Stimulated activated CD8-positive, alpha-beta memory T cell treated with anti-CD3 and anti-CD28 coated beads, Interleukin-7, amount 100 ng/mL, for 4 hours (primary cell): ENCODE measurements at places on chromosomes 4 and X.
A peak's percentile ranks its signal among the peaks of the same experiment; 100 is the strongest.

GRCh38 chr4:98945297-98945850, 16.4 kb upstream of the EIF4E start:
- no peak for DNase-seq

- no peak for DNase-seq
Measured at GRCh38 chr4:113457886-113458285, 303.7 kb downstream of the CAMK2D start.

DNA sequence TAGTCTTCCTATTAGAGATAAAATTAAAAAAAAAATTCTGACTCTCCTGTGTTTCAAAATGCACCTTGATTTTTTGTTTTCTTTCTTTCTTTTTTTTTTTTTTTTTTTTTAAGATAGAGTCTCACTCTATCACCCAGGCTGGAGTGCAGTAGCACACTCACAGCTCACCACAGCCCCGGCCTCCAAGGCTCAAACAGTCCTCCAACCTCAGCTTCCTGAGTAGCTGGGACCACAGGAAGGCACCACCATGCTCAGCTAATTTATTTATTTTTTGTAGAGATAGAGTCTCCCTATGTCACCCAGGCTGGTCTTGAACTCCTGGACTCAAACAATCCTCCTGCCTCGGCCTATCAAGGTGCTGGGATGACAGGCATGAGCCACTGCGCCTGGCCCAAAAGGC, 41.1 kb upstream of the TMEM184C start:
- no peak for DNase-seq

DNA sequence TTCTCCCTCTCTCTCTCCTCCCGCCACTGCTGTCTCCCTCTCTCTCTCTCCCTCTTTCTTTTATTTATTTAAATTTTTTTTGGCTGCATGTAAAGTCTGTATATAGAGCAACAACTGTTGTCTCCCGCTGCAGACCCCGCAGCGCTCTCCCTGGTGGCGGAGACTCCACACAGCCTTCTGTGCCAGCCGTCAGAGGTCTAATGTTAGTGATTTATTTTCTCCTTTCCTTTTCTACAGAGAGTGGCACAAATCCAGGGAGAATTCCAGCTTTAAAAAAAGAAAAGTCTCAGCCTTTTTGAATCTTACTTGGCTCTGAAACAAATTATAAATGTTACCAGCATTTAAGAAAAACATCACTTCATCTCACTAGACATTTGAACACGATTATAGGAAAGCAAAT, 106.2 kb downstream of the FAM9B start:
- no peak for DNase-seq

- DNase-seq = peak; percentile 17
Measured at GRCh38 chr4:185210102-185210981, 944 bp downstream of the SNX25 start.

DNA sequence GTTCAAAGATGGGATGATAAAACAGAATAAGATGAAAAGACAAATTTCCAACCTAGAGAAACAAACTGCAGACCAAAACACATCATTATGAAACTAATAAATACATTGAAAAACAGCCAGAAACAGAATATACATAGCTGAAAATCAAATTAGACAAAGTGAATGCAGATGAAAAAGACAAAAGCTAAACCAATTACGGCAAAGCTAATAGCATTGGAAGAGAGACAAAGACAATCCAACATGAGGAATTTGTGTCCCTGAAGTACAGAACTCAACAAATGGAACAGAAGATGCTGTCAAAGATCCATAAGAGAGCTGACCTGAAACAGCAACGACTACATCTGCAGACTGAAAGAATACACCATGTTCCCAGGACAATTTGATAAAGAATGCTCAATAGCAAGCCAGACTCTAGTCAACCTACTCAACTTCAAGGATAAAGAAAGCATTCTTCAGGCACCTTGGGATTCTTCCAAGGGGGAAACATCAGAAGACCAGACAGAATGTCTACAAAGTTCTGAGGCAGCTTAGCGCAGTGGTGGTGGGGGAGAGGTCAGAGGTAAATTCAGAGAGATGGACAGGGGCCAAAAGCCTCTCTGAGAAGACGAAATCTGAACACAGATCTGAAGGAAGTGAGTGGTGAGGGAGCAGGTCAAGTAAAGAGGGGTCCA, 27.4 kb upstream of the IRAK1 start:
- no peak for DNase-seq

DNA sequence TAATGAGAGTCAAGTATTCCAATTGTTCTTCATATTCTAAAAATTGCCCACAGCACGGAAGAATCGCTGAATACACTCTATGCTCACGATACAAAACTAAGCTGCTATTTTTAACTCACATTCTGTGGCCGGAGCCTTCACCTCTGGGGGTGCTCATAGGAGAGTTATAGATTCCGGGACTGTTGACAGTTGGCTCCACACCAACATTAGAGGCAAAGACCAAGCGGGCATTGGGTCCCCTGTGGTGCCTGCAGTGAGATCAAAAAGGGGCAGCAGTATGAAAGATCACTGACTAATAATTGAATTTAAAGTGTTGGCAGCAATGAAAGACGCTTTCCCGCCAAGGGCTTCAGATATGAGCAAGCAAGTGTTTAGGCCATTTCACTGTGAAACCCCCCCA, 146.0 kb downstream of the TMEM144 start:
- no peak for DNase-seq

DNA sequence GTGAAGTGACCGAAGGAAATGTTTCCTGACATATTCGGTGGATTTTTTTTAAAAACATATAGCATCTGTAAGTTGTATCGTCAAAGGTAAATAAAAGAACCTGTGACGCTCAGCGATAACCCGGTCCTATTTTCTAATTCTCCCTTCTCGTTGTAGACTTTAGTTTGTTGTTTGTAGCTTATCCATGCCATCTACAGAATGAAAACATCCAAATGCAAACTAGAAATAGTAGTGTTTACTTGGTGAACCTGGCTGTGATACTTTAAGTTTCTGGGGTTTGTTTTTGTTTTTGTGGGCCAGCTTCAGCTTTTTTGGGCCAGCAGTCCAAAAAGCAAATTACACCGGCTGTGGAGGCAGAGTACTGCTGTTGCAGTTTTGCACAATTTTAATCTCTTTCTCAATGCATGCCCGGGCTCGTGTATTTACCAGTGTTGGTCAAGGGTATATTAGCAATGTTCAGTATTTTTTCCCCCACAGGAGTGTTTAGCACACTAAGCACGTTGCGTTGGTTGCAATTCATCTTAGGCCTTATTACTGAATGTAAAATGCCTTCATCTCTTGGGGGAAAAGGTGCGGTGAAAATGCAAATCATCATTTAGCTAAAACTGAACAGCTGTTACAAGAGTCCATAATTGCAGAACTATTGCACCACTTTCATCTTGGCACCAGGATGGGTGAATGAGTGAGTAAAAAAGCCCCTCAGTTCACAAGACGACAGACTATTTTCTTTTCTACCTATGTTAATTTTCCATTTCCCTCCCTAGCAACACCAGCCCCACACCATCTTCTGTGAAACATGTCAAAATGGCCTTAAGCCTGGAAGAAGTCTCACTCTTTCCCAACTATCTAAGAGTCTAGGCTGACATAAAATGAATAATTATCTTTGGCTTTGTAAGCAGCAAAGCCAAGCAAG, 1.7 kb upstream of the CNOT6L start:
- DNase-seq = no peak

GRCh38 chr4:175671491-175671934, 140.6 kb downstream of the GPM6A start:
- no peak for DNase-seq

- no peak for DNase-seq
Measured at GRCh38 chr4:5772528-5773270, 61.7 kb downstream of the EVC start.

- DNase-seq = no peak
Measured at GRCh38 chr4:151250706-151251105, 26.3 kb upstream of the PRSS48 start.

GRCh38 chrX:122913764-122914163, 270.3 kb upstream of the GRIA3 start:
- no peak for DNase-seq
